ENCODE measurements at places on chromosomes 6 and 20.

DNA sequence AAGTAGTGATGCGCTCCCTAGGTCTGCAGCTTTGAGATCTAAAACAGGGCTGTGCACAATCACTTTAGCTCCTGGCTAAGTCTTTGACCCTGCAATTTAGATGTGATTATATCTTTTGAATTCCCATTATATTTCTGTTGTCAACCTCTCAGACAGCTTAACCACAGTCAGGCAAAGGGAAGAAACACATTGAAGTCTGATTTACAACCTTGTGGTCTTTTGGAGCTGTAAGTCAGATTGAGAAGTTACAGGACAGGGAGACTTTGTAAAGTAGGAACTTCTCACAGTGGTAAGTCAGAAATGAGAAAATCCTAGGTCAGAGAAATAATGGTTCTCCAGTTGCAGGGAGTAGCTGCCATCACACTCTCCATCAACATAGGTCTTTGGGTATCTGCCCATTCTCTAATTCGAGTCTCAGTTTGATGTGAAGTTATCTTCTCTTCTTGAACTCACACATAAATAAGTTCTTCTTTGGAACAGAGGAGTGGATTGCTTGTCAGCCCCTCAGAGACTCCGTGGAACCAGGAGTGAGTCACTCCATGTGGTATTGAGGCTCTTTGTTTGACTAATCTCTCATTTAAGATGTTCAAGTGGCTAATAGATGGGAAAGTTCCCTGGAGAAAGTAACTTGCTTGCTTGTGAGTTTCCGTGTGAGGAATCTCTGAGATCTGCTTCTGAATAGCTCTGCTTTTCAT, 35.0 kb upstream of the SGK1 start:
- no peak for DNase-seq

- no peak for DNase-seq
Observed at GRCh38 chr6:88881451-88881850, 82.0 kb downstream of the RNGTT start.

GRCh38 chr6:150016324-150017185, 8.8 kb downstream of the RAET1L start:
- DNase-seq, result peak; percentile 8

GRCh38 chr6:72182337-72183246, 296.2 kb downstream of the RIMS1 start:
- DNase-seq, result no peak

GRCh38 chr20:62201173-62202082, 18.6 kb downstream of the MTG2 start:
- DNase-seq, result no peak

GRCh38 chr20:44133424-44133823, 53.6 kb downstream of the JPH2 start:
- no peak for DNase-seq

DNA sequence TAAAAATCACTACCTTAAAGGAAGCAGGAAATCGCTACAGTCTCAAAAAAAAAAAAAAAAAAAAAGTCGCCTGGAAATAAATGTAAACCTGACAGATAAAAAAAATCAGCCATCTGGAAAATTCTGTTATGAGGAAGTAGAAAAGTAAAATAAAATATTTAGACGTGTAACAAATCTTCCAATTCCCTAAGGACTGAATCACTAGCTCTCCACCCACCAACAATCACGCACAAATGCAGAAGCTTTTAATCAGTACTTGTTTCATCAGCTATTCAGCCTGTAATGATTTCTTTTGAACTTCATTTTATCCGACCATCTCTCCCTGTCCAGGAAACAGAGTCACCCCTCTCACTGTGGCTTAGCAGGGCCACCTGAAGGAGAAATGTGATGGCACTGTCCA, 59.0 kb downstream of the SLC23A2 start:
- DNase-seq, result no peak

DNA sequence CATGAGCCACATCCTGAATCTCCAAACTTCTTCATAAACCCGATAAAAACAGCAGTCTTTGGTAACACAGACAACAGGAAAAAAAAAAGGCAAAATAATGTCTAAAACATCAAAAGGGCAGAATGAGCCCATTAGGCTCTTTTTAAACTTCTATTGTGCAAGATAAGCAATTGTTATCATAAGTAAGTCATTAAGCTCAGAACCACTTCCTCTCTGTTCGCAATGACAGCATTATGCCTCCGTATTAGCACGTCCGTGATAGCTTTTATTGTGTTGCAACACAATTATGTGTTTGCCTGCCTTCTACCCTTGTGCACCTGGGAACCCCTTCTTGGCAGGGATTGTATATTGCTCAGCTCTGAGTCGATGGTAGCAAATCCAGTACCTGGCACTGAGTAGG, 147.1 kb downstream of the LRFN2 start:
- no peak for DNase-seq

DNA sequence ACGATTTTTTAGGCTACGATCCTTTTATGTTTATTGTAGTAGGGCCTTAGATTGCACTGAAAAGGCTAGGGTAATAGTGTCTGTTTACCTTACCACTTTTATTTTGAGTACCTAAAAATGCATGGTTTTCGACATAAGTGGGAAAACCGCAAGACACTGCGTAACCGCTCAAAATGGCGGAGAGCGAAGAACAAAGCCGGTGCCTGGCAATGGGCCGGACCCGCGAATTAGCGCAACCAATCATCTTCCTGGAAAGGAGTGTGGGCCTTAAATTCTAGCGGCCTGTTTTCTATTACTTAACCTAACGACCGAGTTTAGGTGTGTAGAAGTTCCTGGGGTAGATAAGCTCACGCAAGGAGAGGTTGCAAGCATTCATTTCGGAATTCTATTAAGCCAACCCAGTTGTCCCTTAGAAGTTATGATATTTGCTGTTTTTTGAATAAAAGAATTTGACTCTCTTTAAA, 118.0 kb downstream of the HFE start:
- no peak for DNase-seq

DNA sequence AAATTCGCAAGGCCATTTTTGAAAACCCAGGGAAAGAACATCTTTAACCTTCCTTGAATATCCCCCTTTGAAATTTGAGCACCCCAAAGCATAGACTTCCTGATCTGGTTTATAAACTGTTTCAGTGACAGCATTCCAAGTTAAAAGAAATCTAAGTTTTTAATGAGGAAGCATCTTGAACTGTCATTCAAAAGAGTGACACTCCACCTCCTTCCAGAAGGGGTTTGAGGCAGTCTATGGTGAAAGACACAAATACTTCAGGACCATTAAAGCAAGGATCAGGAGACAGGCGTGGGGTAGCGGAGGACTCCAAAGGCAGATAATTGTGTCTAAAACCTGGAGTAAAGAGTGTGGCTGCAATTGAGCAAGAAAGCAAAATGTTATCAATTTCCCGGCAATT, 691 bp downstream of the GHRH start:
- no peak for DNase-seq

GRCh38 chr6:100549406-100550167, 84.9 kb upstream of the SIM1 start:
- no peak for DNase-seq

DNA sequence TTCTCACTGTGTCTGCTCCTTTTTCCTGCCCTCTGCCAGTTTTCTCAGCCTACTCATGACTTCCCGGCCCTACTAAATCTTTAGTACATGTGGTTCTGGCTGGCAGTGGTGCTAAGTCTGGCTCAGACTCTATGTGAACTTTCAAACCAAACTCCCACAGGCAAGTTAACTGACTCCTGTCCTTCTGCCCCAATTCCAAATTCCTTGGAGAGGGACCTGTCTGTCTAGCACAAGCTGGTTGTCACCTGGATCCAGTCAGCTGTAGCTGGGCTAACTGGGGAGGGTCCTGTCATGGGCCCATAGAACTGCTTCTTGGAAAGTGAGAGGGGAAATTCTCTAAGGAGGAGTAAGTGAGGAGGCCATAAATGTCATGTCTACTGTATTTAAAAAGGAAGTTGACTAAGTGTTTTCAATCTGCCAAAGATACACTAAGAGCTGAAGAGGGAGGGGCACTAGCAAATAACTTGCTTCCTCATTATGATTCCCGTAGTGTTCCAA, 240.1 kb downstream of the KCNQ5 start:
- no peak for DNase-seq

DNA sequence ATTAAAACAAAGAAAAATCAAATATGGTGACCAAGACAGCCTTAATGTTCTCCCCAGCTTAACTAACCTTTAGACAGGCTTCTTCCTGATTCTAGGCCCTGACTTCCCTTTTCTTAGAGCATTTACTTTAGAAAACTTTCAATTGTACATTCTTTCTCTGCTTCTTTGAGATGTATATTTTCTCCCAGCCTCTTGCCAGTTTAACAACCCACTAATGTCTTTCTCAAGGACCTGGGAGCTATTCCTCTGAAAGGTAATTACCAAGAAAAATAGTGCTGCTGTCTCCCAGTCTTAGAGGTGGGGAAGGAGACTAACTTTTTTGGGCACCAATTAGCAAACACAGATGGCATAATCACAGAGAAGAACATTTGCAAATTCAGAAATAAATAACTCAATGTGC, 62.8 kb upstream of the KCNQ5 start:
- DNase-seq, result no peak

DNA sequence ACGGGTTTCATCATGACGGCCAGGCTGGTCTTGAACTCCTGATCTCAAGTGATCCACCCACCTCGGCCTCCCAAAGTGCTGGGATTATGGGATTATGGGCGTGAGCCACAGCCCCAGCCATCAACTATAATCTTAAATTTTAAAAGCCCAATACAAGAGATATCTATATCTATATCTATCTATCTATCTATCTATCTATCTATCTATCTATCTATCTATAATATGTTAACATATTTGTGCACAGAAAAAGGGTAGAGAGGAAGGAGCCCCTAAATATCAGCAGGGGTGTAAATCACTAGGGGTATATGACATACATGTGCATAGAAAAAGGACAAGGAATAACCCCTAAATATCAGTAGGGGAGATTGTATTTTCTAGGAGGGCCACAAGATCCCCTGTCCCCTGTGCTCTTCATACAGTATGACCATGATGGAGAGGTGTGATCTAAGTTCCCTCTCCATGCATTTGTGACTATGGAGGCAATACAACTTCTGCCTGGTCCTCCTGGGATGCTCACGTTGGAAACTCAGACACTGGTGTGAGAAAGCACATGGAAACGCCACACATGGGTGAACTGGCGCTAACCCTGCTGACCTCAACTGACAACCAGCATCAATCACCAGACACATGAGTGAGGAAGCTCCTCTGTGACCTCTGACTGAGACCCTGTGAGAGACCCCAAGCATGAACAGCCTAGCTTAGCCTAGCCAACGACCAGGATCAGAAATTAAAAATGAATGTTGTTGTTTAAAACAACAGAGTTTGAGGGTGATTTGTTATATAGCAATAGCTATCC, 1.2 kb upstream of the SPATS1 start:
- no peak for DNase-seq

- DNase-seq, result no peak
Observed at GRCh38 chr6:112827793-112828192, 480.7 kb downstream of the RFPL4B start.

GRCh38 chr6:133512410-133513016, 271.4 kb downstream of the EYA4 start:
- no peak for DNase-seq

DNA sequence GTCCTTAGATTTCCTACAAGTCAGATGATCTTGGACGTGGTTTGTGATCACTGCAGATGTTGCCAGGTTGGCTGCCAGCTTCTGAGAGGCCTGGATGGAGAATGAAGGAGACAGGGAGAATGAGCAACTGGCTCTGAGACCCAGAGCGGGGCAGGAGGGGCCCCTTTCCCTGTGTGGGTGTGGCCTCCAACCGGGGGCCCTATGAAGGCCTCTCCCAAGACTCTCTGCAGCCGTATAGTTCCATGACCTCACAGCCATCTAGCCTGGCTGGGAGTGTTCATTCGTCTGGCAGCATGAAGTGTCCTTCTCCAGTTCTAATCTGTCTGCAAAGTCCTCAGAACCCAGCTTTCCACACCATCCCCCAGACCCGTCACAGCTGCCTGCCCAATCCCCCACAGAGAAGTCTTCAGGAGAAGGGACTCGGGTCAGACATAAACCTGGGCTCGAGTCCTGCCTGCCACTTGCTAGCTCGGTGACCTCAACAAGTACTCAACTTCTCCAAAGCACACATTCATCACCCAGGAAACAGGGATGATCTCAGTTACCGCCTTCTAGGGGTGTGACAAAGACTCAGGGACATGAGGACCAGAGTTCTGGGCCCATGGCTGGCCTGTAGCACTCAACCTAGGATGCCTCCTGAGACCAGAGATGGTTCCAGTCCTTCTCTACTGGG, 122.6 kb downstream of the EDN3 start:
- DNase-seq, result no peak

GRCh38 chr6:116931456-116931855, 54.4 kb downstream of the RFX6 start:
- DNase-seq, result no peak

DNA sequence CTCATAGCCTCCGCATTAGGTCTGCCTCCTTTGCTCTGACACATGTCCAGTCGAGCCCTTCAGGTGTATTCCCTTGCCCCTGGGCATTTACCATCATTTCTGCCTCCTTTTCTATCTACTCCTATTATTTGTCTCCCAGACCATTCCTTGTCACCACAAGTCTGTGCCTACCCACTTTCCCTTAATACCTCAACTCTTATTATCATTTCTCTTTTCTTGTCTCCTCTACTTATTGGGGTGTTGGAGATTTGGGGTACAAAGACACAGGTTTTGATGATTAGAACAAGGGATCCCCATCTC, 1.4 kb downstream of the SYNGAP1 start:
- DNase-seq, result no peak

DNA sequence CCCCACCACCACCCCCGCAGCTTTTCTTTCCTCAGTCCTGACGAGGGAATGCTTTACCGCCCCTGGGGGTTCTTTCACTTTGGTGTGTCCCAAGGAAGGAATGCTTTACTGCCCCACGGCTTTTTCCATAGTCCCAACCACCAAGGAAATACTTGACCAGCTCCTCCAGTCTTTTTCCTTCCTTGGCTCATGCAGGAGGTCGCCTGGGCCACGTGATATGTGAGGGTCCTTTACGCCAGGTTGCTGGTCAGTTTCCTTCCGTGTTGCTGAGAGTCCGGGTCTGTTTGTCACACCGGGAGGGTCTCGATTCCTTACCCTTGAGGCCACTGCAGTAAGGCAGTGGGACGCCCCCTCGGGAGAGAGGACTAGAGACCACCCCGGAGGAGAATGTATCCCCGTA, 58.9 kb upstream of the CDH4 start:
- no peak for DNase-seq

Data from SHP77 treated with DMSO at 0.1 percent for 48 hours (cell line).